ENCODE measurements at places on chromosomes 13 and 19.

GRCh38 chr13:60986301-60986700, 429.3 kb downstream of the PCDH20 start:
- DNase-seq = no peak

DNA sequence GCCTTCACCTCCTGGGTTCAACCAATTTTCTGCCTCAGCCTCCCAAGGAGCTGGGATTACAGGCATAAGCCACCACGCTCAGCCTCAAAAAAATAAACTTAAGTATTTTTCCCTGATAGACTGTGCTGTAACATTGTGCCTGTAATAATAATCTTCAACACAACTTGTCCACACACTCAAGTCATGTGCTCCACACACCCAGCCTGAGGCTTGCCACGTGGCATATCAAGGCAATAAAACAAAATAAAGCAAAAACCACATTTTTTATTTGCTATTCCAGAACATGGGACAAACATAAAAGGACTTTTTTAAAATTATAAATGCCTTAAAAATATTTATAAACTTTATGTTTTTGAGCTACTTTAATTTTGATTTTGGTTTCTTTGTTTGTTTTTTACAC, 115.8 kb downstream of the NALCN start:
- DNase-seq = no peak

- no peak for DNase-seq
Measured at GRCh38 chr19:18604820-18605159, 1.8 kb downstream of the CRLF1 start.

- no peak for DNase-seq
Measured at GRCh38 chr19:44807162-44807561, 1.7 kb upstream of the BCAM start.

GRCh38 chr19:56595548-56595899, 422 bp downstream of the ZNF71 start:
- DNase-seq = no peak

- peak; percentile 51 for DNase-seq
Measured at GRCh38 chr13:47126432-47126831, 229.6 kb upstream of the HTR2A start.

GRCh38 chr13:31885994-31886393, 145.6 kb upstream of the FRY start:
- DNase-seq = no peak

- no peak for DNase-seq
Measured at GRCh38 chr13:69458013-69458412, 649.6 kb upstream of the ATXN8OS start.

DNA sequence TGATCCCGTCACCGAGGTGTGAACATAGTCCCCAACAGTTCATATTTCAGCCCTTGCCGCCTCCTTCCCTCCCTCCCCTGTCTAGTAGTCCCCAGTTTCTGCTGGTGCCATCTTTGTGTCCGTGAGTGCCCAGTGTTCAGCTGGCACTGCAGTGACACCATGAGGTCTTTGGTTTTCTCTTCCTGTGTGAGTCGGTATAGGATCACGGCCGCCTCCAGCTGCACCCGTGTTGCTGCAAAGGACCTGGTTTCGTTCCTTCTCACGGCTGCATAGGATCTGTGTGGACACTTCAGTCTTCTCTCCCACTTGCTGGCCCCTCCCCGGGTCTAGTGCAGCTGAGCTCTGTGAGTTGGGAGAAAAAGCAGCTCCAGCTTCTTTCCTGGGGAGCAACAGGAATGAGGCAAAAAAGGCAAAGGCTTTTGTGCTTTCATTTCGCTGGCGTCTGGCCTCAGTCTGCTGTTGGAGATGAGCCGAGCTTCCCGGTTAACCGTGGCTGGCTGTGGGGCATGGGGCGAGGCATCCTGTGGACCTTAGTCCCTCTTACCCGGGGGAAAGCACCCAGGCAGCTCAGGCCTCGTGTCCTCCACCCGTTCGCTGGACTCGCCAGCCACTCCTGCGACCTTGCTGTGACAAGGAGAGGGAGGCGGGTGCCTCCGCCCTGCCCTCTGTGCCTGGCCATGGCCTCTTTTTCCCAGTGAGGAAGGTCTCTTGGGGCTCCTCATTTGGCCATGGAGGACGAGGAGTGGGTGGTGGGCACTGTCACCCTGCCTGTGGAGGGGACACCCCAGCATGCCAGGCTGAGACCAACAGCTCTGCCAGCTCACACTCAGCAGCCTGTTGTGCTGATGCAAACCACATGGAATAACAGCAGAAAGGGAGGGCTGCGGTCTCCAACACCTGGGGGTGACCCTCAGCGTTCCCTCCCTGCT, 196.5 kb downstream of the TEX29 start:
- DNase-seq = peak; percentile 61

GRCh38 chr13:70310396-70311119, 202.3 kb upstream of the KLHL1 start:
- DNase-seq = peak; percentile 66

DNA sequence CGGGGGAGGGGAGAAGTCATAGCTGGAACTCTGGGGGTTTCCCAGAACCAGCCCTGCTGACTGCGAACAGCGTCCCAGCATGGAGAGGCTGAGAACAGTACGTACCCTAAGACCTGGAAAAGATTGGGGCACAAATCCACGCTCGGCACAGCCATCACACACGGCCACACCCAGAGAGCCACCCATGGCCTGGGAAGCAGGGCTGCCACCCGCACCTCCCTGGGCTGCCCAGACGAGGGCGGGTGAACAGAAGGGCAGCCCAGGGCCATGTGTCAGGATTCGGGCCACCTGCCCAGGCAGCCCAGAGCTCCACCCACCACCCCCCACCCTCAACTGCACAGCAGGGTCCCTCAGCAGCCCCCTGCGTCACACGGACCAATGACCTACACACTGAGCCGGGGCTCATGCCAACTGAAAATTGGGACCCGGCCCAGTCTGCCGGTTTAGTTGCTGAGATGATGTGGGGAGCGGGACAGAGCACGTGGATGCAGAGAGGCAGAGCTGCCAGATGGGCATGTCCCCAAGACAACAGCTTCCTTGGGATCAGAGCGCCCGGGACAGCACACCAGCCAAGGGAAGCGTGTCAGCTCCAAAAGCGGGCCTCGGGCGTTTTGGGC, 8.5 kb downstream of the UBXN6 start:
- DNase-seq = no peak

DNA sequence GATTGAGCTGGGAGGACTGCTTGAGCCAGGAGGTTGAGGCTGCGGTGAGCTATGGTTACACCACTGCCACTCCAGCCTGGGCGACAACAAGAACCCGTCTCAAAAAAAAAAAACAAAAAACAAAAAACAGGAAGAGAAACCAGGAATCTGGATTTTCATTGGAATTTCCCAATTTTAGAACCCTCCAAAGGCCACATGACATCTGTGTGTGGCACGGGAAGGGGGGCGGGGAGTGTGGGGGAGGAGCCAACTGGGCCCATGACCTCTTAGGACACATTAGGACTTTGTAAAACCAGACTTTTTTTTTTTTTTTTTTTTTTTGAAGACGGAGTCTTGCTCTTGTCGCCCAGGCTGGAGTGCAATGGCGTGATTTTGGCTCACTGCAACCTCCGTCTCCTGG, 21.2 kb upstream of the MYDGF start:
- DNase-seq = no peak

DNA sequence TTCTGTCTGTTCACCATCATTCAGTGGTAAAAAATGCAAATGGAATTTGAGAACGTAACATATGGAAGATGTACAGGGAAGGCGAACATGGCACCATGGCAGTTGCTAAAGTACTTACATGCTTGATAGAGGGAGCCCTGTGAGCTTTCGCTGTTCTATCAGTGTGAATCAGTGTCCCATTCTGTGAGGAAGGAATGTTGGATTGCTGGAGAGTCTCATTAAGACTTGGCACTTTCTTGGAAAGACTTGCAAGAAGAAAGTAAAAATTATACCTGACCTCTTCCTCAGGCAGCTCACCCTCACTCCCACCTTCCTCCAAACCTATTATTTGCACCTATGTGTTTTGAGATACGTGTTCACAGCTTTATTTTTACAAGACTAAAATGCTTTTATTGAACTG, 43.5 kb downstream of the FREM2 start:
- no peak for DNase-seq

GRCh38 chr13:93270769-93271742, 44.4 kb downstream of the GPC6 start:
- DNase-seq = no peak

DNA sequence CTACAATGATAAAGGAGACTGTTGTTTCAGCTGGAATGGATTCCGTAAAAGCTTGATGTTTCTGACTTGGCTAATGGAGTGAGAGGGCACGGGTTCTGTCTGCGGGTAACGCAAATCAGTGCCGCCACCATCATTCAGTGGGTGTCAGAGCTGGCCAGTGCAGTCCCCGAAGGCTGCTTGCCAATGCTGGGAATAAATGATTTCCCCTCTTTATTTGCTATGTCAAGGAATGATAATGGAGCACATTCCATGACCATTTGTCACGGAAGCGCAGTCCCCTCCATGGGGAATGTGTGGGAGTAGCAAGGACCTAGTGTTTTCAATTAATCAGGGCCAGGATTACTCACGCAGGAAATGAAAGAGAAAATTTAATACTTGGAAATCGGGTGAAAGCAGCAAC, 899.3 kb downstream of the UQCRFS1 start:
- no peak for DNase-seq

DNA sequence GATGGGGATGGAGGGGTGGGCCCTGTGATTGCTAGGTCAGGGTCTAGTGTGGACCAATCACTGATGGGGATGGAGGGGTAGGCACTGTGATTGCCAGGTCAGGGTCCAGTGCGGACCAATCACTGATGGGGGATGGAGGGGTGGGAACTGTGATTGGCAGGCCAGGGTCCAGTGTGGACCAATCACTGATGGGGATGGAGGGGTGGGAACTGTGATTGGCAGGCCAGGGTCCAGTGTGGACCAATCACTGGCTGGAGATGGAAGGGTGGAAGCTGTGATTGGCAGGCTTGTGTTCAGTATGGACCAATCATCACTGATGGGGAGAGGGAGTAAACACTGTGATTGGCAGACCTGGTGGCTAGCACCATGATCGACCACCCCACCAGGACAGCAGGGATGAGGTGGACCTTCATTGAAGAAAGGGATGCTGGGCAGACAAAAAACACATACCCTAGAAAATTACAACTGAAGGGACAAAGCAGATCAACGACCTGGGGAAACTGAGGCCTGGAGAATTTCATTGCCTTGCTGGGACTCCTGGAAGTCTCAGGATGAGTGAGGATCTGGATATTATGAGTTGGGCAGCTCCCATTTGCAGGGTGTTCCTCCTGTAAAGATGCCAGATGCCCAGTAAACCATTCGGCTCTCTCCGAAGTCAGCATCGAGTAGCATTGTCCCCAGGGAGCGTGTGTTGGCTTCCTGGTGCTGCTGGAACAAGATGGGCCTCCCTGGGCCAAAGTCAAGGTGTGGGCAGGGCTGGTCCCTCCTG, 15.5 kb downstream of the TMPRSS9 start:
- DNase-seq = no peak

- no peak for DNase-seq
Measured at GRCh38 chr19:33269016-33269415, 33.3 kb downstream of the CEBPA start.

- DNase-seq = no peak
Measured at GRCh38 chr13:51833980-51834379, 11.0 kb downstream of the TMEM272 start.

DNA sequence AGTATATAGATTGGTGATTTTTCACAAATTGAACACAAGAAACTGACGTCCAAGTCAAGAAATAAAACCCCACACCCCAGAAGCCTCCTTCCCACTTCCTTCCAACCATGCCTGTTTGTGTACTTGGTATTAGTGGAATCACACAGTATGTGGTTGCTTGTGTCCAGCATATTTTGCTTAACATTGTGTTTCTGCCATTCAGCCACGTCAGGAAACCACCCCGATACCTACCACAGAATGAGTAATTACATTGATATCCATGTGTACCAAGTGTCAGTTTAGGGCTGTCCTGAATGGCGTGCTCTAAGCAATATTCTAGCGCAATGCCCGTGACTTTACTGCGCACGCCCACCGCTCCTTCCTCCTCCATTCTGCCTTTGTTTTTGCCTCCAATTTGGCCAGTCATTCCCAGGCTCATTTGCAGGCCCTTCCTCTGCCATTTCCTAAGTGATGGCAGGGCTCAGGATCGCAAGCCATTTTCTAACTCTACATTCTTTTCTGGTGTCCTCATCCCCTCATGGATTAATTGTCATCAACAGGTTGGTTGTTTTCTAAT, 25.9 kb upstream of the MPHOSPH8 start:
- no peak for DNase-seq

GRCh38 chr13:83452292-83452950, 429.9 kb downstream of the SLITRK1 start:
- peak; percentile 41 for DNase-seq

GRCh38 chr19:4443188-4443587, 14.4 kb downstream of the UBXN6 start:
- peak; percentile 47 for DNase-seq

GRCh38 chr13:73268306-73268705, 209.5 kb downstream of the KLF5 start:
- DNase-seq = no peak

DNA sequence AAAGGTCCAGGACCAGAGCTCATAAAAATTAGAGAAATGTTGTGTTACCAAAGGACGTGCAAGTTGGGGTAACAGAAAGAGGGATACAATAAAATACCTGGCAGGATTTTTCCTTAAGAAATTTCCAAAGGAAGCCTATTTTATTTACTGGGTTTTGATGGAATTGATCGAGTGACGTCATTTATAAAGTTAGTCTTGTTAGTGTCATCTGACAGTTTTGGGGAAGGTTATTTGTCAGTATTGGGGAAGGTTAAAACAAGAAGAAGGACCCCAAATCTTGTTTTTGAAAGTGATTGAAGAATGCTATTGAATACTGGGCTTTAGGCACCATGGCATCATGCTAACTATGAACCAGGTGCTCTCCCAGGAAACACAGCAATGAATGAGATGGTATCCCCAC, 287.9 kb downstream of the HS6ST3 start:
- DNase-seq = no peak

- DNase-seq = peak; percentile 88
Measured at GRCh38 chr19:18519962-18520847, 1.7 kb downstream of the ELL start.

DNA sequence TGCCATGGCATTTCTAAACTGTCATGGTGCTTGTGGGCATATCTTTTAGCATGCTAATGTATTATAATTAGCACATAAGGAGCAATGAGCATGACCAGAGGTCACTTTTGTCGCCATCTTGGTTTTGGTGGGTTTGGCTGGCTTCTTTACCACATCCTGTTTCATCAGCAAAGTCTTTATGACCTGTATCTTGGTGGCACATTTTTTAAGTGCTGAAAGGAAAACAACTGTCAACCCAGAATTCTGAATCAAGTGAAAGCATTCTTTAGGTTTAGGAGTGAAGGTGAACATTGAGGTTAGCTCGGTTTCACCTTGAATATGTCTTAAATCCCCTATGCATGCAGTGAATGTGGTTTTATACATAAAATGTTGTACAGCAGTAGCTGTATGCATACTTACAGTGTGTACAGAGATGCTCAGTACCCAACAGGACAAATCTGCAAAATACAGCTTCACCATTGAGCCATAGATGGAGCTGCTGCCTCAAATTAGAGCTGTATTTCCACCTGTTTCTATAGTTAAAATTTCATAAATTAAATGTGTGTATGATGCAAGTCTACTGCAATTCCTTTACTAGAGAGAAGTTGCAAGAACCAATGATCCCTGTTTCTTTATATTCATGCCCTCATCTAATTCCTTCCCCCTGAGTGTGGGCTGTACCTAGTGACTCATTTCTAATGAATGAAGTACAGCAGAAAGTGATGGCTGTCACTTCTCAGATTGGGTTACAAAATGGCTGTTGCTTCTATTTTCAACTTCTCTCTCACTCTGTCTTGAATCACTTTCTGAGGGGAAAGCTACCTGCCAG, 25.2 kb upstream of the IGSF23 start:
- no peak for DNase-seq

GRCh38 chr13:93248627-93249047, 22.0 kb downstream of the GPC6 start:
- DNase-seq = peak; percentile 83
